ENCODE measurements at places on chromosomes 2 and 18.
A peak's percentile ranks its signal among the peaks of the same experiment; 100 is the strongest.

DNA sequence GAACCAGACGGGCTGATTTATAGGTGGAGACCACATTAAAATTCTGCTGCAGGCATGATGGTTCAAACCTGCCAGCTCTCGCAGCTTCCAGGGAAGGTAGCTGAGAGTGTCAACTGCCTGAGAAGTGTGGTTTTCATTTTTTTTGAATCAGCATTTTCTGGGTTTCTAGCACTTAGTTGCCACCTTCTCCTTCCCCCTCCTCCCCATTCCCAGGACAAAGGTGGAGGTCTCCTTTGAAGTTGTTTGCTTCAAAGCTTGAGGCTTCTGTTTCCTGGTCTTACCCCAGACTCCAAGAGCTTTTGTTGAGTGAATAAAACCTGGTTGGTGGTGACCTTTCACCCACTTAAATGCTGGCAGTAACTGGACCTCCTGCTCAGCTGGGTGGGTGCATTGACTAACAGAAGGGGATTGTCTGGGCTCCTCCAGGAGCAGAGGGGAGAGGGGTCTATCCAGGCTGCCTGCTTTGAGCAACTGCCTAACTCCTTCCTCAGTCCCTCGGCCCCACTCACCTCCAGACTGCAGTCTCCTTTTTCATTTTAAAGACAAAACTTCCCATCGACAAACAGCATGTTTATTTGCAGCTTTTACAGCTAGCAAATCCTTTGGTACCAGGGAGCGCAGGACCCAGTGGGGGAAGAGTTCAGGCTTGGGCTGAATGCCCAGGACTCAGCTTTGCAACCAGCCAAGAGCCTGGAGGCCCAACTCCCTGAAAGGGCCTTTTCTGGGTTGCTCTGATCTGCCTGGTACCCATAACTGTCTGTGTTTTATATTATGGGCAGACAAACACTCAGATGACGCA lies 3.5 kb downstream of the RHOB start:
- DNase-seq = peak; percentile 39

DNA sequence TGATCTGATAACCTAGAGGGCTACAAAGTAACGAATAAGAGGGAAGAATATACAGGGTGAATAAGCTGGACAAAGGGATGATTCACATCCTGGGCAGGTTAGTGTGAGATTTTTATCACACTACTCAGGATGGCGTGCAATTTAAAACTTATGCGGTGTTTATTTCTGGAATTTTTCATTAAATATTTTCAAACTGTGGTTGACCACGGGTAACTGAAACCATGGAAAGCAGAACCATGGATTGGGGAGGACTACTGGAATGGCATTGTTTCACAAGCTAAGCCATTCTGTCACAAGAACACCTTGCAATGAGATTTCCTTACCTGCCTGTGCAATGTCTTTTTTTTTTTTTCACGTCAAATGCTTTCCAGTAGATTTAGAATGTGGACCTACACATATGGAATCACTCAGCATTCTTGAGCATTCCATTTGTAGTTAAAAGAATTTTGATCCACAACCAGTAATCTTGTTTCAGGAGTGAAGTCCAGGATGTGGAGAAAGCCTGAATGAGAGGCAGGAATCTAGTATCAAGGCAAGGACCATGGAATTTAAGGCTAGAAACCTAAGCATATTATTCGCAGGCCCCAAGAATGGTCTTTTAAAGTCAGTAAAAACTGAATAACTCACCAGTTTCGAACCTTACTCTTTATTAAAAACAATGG lies 8.0 kb upstream of the CDK15 start:
- DNase-seq = no peak

GRCh38 chr2:189662669-189663226 lies 1.5 kb downstream of the ASNSD1 start:
- no peak for DNase-seq

GRCh38 chr2:77513191-77513590 lies 9.0 kb downstream of the LRRTM4 start:
- DNase-seq = no peak

Measured in left colon (tissue), 2 donors.